ENCODE measurements at places on chromosomes 4 and X.
A peak's percentile ranks its signal among the peaks of the same experiment; 100 is the strongest.

DNA sequence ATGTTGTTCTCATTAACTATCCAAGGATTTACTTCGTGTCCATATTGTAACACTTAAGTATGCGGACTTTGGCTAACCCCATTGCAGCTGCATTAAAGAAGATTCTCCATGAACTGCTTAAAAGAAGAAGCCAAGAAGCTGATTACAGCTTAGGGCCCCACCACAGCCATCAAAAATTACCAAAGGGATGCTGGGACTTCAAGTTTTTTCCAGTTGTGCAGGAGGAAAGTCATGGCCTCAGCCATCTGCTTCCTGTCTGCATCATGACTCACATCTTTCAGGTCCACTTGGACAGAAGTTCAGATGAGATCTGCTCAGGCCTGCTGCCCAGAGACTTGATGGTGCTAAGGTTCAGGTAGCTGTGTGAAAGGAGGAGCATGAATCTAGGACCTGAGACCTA, 38.8 kb upstream of the CAPN6 start:
- DNase-seq: no peak

DNA sequence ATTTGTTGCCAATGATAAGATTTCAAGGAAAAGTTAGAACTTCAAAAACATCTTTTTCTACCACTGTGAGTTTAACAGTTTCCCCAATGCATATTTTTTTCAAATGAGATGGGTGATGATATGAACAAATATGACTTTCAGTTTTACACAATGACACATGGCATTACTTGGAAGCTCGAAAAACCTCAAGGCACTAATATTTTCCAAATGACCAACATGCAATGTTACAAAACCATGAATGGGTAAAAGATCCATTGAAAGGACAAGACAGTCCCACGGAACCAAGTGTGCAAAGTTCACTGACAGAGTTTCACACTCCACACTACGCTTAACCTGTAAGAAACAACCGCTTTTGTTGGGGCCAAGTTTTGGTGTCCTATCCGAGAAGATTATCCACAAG, 84.5 kb downstream of the CD99L2 start:
- no peak for DNase-seq

DNA sequence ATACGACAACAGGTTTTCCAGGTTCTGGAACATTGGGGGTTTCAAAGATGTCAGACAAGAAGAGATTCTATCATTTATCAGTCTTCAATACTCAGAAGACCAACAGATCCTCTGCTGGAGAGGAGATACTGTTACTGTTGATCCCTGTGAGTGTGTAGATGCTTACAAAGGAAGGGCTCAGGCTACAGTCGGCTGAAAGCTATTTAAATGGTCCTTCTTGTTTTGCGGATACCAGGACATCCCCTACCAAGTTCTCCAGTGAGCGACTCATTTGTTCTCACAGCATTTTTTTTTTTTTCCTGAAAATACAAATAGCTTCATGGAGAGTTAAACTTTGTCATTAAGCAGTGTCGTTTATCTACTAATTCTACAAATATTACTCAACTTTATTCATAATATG, 201.6 kb downstream of the CAMK2D start:
- DNase-seq: no peak

DNA sequence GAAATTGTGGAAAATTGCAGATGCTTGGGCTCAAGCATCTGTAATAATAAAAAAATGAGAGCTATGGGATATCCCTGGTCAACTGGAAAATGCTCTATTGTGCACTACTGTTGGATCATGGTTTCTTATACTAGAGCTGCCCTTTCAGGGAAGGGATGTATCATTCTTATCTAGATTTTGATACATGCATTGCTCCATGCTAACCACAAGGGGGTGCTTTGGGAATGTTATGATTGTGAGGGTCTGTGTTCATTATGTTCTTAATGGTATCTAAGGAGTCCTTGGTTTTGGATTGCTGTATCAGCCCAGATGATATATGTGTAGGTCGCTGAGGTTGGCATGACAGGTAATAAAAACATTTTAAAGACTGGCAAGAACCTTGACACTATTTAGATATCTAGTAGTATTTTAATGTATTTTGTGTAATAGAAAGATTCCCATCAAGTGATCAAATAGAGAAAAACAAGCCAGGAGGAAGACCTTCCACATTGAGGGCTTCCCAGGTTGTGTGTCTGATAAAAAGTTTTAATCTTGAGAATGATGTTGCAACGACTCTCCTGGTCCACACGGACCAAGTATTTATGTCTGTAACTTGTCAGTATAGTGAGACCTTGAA, 49.2 kb upstream of the TLR2 start:
- DNase-seq: no peak

DNA sequence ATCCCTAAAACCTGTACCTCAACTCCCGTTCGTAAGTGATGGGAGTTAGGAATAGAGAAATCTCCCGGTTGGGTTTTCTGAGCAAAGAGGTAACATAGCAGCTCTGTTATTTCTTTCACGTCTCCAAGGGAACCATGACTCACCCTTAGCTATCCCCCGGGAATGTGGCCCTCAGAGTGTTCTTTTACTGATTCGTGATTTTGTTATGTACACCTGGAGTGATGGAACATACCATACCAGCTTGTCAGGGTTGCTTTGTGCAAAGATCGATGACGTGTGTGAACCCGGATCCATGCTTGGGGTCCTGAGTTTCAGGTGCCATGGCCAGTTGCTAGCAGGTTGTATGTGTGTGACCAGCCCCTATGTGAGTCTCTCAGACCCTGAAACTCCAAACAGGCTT, 52.6 kb downstream of the HPRT1 start:
- DNase-seq: no peak

- no peak for DNase-seq
These were observed 60.1 kb downstream of the SH3RF1 start for GRCh38 chr4:169210504-169211118.

DNA sequence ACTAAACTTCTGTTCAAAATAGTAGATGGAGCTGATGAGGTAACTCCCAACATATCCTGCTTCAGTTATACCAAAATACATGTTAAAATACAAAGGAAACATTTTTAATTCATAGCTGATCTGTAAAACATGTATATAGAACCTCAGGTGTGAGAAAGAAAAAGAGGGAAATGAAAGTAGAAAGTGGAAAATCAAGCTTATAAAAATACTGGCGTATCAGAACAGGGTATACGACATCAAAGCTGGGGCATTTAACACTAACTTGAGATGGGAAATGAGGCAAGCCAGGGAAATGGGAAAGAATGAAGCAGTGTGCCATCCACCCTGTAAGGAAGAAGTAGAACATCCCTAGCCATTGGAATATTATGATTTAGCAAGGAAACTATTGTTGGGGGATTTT, 767.5 kb downstream of the DMD start:
- DNase-seq: no peak

DNA sequence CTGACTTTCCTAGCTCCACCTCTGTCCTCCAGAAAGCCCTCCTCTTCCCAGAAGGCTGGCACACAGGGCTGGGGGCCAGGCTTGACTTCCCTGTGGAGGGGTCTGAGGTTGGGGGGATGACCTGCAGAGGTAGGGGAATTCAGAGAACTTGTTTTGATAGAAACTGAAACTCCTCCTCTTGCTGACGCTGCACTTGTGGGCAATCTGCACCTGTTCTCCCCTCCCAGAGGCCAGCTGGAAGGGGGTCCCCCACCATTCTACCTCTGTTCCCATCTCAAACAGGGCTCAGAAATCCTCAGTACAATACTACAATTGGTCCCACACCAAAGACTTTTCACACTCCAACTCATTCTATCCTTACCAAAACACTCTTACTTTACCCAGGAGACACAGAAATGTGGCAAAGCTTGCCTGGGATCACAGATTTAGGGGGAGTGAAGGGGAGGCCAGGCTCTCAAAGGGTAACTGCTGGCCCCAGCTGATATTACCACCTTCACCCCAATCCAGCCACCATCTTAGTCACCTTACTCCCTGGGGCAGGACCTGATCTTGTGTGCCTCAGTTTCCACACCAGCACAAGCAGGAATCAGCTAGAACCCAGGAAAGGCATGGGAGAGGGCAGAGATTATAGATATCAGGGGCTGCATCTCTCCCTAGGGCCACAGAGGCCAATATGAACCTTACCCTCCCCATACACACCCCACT, 18.5 kb downstream of the OTUD5 start:
- DNase-seq: no peak

GRCh38 chr4:13267091-13267490, 217.0 kb downstream of the RAB28 start:
- no peak for DNase-seq

DNA sequence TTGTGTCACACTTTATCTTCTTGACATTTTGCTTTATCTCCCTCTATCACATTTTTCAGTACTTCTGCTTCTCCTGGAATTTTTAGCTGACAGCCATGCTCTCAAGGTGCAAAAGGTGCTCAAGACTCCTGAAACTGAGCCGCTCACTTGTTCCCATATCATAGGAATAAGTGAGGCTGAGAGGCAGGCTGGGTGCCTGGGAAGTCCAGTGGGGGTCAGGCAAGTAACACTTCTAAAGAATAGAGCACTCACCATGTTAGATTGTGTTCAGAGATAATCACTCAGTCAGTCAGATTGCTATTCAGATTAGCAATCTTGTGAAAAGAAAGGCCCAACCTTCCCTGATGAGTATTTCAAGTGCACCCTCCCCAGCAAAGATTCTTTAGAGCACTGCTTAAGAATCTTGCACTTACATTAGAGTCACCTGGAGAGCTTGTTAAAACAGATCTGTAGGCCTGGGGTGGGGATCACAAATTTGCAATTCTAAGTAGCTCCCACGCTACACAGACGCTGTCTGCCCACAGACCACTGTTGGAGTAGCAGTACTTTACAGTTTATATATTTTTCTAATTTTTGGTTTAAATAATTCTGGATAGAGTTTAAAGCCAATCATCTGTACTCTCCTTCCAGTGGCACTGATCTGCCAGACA, 23.1 kb upstream of the LRAT start:
- no peak for DNase-seq

GRCh38 chr4:119315036-119315435, 6.9 kb downstream of the FABP2 start:
- DNase-seq: no peak

DNA sequence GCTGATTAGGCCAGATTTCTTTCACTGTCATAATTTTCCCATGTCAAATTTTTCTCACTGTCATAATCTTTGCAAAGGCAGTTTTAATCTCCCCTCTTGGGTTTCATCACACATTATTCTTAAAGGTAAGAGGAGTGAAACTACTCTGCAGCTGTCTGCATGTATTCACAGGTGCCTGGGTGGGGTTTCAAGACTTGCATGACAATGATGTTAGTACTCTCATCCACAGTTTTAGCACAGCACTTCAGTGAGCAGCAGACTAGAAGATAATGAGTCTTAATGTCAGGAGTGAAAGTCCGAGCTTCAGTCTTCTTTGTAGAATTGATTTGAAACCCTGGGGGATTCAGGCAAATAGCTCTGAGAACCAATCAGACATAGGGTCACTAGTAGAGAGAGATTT, 182.5 kb upstream of the GALNT7 start:
- no peak for DNase-seq

GRCh38 chrX:55187281-55187680, 32.9 kb upstream of the PAGE5 start:
- no peak for DNase-seq

DNA sequence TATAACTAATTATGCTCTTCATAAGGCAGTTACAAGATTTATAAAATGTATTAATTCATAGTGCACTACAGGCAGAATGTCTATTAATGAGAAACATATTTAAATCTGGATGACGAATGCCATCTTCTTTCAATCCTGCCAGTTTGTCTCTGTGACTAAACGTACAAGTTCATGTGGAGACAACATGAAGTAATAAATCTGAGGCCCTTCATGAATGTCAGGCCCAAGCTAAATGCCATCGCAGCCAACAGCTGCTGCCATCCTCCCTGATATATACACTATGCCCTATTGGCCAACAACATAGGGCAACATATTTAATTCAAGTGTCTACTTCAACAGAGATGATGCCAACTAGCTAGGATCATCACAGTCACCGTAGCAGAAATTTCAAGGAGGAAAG, 43.7 kb downstream of the TSPAN5 start:
- no peak for DNase-seq

DNA sequence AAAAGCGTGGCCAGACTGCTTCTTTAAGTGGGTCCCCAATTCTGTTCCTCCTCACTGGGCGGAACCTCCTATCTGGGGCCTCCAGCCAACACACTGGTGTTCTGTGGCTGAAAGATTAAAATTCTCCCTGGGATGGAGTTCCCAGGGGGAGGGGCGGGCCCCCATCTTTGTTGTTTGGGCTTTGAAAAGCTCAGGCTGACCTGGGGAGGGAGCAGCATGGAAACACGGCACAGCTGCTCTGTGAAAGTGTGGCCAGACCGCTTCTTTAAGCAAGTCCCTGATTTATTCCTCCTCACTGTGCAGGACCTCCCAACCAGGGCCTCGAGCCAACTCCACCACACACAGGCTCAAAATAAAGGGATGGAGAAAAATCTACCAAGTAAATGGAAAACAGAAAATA, 219.5 kb downstream of the TMEM47 start:
- no peak for DNase-seq

DNA sequence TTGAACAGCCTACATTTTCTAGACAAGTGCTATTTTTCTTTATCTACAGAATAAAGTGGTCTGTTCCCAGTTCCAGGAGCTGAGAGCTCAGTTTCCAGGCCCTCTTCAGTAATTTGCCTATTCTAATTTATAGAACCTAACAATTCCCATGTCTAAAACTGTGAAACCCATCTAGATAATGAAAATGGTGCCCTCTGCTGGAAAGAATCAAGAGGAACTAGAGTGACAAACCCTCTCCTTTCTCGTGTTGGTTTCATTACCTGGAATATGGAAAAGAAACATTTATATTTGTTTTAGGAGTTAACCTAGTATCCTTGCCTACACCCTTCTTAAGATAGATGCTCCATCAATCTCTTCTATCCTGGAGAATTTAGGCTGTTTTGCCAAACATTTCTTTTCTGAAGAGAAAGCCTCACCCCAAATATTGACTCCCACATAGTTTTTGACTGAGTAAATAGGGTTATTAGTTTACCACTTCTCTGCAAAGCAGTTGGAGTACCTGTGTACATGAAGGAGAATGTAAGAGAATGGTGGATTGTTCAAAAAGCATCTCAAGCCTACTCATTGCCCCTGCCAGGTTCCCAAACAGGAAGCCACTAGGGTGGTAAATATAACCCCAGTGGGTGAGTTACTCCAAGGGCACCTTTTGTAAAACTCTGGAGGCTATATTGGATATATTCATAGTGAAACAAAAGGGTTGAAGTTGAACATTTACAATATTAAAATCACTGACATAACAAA, 121.6 kb downstream of the RASL11B start:
- no peak for DNase-seq

GRCh38 chr4:102836596-102836995, 9.2 kb upstream of the UBE2D3 start:
- DNase-seq: no peak

GRCh38 chr4:109614466-109614865, 54.4 kb downstream of the MCUB start:
- no peak for DNase-seq

- no peak for DNase-seq
These were observed 7.0 kb upstream of the HAUS7 start for GRCh38 chrX:153477364-153477857.

GRCh38 chr4:60562334-60562733, 637.8 kb upstream of the ADGRL3 start:
- DNase-seq: no peak

- DNase-seq: peak; percentile 70
These were observed 770 bp upstream of the TIGD2 start for GRCh38 chr4:89110541-89110985.

- DNase-seq: no peak
These were observed 33.1 kb upstream of the SLC7A11 start for GRCh38 chr4:138275216-138275615.

- peak; percentile 40 for DNase-seq
These were observed 201.9 kb upstream of the AGTR2 start for GRCh38 chrX:115968436-115969252.
